ENCODE measurements at places on chromosomes 5 and 9.

DNA sequence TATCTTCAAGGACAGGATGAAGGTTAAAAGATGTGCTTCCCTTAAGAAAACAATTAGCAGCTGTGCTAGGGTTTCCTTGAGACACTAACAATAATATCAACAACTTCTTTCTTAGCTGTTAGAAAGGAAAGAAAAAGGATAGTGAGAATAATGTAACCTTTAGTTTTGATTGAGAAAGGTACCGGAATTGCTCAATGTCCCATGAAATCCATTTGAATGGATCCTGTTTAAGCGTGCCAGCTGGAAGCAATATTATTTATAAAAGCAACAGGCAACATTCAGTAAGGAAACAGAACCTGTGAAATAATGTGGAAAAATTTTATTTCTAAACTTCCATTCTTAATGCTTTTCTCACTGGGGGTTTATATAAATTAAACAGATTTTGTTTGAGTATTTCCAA is 120.9 kb downstream of the CCDC192 start:
- no peak for DNase-seq

DNA sequence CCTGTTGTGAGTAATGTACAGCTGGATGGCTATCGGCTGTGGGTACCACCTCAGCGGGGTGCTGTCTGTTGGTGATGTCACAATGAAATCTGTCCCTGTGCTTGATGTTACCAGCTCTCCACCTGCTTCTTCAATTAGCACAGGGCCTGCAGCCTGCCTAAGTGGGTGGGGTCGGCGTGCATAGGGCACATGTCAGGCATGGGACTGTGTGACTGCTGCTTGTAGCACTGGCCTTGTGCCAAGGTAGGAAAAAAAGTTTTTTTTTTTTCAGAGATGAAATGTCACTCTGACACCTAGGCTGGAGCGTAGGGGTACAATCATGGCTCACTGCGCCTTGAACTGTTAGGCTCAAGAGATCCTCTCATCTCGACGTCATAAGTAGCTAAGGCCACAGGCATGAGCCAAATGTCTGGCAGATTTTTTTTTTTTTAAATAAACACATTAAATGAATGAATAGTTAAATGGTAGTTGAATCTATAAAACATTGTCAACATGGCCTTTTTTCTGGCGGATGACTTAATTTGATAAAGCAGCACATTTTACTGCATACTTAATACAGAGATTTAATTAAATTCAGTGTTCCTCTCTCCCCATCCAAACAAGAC is 222.5 kb downstream of the NXNL2 start:
- no peak for DNase-seq

DNA sequence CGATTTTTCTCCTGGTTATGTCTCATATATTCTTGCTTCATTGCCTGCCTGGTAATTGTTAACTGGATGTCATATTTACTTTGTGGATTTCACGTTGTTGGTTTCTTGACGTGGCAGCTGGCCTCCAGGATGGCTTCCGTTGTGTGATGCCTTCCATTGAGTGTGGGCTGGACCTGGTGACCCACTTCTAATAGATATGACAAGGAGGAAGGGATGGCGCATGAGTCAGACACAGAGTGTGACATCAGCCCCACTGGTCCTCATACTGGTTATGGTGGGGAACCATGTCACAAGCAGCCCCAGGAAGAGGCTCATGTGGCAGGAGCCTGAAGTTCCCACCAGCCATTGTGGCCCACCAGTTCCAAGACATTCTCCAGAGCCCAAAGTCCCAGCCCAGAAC is 6.4 kb upstream of the PAEP start:
- DNase-seq, result no peak

DNA sequence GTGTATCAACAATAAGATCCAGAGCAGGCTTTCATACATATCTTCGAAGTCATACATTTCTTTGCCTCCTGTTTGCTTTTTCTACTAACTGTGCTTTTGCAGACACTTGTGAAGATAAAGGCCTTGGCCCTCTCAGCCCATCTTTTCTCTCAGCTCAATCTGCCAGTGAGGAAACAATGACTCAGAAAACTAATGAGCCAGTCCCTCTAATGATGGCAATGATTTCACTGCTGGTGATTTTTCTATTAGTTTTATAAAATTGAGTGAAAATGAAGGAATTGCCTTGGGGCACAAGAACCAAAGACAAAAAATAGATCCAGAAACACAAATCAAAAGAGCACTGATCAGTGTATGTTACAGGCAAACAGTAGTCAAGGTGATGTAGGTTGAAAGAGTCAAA is 167.7 kb upstream of the PPP2R2B start:
- DNase-seq, result no peak

GRCh38 chr5:96975656-96976055 is 39.8 kb downstream of the LNPEP start:
- DNase-seq, result no peak

DNA sequence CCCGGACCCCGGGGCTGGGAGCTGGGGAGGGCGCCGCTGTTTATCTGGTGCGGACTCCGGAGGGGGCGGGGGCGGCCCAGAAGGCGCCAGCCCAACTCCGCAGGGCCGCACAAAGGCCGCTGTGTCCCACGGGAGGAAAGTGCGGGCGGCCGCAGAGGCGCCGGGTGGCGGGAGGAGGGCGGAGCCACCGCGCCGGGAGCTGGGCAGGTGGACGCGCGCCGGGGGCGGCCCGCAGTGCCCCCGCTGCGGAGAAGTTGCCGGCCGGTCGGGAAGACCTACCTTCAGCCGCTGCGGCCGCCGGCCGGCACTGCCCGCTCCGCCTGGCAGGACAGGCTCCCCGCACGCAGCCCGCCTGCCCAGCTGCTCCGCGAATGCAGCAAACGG is 43.6 kb downstream of the NACC2 start:
- DNase-seq, result no peak

DNA sequence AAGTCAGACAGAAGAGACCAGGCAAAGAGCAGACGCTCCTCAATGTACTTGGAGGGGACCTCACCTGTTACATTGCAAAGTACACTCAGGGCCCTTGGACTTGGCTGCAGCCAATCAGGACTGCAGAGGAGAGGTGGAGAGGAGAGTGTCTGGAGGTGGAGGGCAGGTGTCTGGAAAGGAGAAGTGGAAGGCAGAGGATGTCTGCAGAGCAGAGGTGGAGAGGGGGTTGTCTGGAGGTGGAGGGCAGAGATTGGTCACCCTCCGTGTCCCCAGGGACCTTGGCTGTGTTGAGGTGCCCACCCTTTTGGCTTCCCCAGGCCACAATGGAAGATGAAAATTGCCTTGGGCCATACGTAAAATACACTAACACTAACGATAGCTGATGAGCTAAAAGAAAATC is 241.3 kb upstream of the IRX2 start:
- no peak for DNase-seq

- DNase-seq, result no peak
These were observed 1.3 kb downstream of the TLX3 start for GRCh38 chr5:171310212-171310818.

- no peak for DNase-seq
These were observed 116.1 kb upstream of the CXCL14 start for GRCh38 chr5:135694906-135695305.

DNA sequence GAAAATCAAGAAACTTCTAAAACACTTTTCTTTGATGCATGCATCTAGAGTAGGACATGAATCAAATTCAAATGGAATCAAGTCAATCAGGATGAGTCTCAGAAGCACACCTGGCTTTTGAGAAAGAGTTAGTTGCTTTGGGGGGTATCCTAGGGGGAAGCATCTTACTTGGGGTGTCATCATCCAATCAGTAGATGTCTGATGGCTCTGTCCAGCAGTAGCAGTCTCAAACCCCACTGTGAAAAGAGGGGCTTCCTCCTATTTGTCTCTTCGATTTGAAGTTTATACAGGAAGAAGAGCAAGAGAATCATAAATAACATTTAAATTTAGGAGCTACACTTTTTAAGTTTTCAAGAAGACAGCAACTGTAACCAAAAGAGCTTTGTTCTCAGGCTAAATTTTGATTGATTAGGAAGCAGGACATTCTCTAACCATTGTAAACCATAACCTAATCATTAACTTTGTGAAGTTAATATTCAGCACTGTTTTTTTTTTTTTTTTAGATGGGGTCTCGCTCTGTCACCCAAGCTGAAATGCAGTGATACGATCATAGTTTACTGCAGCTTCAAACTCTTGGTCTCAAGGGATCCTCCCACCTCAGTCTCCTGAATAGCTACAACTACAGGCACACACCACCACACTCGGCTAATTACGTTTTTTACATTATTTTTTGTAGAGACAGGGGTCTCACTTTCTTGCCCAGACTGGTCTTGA is 614.7 kb downstream of the CSNK1G3 start:
- DNase-seq, result no peak

- no peak for DNase-seq
These were observed 65.1 kb upstream of the RETREG1 start for GRCh38 chr5:16681876-16682275.

DNA sequence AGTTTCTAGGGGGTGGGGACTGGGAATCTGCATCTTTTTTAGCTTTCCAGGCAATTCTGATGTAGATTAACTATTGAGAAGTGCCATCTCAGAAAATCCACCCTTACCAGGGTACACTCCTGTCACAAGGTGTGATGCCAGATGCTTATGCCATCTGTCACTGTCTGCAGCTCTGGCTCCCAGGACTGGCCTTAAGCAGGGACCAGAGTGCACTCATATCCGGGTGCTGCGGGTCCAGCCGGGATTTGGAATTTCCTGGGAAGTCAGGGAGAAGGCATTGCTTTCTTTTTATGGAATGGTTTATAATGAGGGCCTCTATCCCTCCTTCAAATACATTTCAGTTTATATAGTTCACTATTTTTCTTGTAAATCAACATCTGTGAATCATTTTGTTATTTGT is 92.6 kb downstream of the TMEM174 start:
- DNase-seq, result no peak

- no peak for DNase-seq
These were observed 681.9 kb upstream of the C9orf72 start for GRCh38 chr9:28255174-28255573.

GRCh38 chr5:23289162-23289561 is 218.2 kb upstream of the PRDM9 start:
- DNase-seq, result no peak

DNA sequence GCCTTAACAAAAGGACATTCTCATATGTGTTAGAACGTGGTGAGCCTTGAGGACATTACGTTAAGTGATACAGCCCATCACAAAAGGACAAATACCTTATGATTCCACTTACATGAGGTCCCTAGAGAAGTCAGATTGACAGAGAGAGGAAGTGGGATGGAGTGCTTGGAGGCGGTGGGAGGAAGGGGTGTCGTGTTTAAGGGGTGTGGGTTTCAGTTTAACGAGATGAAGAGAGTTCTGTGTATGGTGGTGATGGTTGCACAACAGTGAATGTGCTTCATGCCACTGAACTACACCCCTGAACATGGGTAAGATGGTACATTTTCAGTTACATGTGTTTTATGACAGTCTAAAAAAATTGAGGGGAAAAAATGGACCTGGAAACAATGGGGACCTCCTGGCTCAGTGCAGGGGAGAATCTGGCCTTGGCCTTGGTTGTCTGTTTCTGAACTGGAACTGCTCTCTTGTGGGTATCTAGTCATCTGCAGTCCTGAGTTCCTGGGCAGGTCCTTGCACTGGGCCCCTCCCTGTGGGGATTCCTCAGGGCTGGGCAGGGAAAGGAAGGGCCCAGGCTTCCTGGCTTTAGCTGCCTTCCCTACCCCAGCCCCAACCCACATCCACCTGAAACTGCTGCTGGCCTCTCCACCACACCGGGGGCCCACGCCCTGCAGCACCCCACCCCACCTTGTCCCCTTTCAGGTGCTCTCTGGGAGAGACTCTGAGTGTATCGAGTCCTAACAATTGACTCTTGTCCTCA is 17.8 kb downstream of the LRRC8A start:
- no peak for DNase-seq

DNA sequence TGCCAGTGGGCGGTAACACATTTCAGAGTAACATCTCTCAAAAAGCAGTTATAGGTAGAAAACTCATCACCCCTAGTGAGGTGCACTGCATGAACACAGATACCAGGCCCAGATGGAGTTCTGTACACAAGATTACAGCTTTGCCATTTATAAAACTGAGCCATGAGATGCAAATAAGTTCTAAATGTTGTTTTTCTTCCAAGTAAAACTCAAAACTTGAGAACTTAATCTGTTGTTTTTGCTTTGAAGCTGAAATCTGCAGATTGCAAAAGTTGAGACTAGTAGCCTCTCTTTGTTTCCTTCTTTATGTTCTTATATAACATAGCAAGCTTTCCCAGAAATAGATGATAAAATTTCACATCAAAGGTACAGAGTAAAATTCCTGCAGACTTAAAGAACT is 434.1 kb downstream of the PLK2 start:
- DNase-seq, result no peak

DNA sequence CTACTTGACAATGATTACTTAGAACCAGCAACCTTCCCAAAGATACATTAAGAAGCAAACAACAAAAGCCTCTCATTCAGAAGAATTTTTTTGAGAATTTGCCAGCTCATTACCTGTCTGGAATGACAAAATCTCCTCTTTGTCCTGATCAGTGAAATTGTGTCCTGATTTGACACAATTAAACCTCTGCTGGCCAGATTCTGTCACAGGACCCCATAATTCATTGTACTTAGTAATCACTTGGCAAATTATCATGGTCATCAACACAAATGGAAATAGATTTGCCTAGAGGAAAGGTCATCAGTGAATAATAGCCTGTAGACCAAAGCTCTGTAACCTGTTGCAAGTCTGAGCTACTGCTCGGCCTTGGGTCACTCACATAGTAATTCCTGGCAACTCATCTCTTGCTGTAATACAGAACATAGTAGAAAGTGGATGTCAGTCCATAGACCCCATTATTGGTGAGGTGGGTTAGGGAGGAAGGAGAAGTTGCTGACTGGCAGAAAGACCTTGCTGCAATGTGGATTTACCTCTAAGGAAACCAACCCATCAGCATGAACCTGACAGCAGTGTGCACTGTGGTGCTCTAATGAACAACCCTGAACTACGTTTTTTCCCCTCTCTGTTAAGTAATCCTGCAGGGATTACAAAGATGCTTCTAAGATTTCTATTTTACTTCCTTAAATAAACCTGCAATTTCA is 370.1 kb downstream of the KIAA0825 start:
- no peak for DNase-seq

GRCh38 chr5:3843706-3844105 is 248.1 kb downstream of the IRX1 start:
- no peak for DNase-seq

GRCh38 chr5:151002681-151003502 is 17.5 kb upstream of the GPX3 start:
- no peak for DNase-seq

GRCh38 chr9:96169484-96169883 is 132.5 kb downstream of the HSD17B3 start:
- DNase-seq, result no peak

GRCh38 chr9:87614397-87614796 is 111.5 kb upstream of the CTSL start:
- DNase-seq, result no peak

- no peak for DNase-seq
These were observed 68.9 kb upstream of the GOLM1 start for GRCh38 chr9:86168256-86168655.

- DNase-seq, result no peak
These were observed 422.9 kb downstream of the EBF1 start for GRCh38 chr5:158676642-158677469.

- no peak for DNase-seq
These were observed 215.0 kb upstream of the PANK3 start for GRCh38 chr5:168793841-168794837.
